Glutamatergic neuron (in vitro differentiated cells): ENCODE measurements at places on chromosomes 6 and 20.

GRCh38 chr6:40349901-40350746 is 237.0 kb downstream of the LRFN2 start:
- no peak for DNase-seq

GRCh38 chr20:48342822-48343513 is 484.8 kb downstream of the PREX1 start:
- no peak for DNase-seq

DNA sequence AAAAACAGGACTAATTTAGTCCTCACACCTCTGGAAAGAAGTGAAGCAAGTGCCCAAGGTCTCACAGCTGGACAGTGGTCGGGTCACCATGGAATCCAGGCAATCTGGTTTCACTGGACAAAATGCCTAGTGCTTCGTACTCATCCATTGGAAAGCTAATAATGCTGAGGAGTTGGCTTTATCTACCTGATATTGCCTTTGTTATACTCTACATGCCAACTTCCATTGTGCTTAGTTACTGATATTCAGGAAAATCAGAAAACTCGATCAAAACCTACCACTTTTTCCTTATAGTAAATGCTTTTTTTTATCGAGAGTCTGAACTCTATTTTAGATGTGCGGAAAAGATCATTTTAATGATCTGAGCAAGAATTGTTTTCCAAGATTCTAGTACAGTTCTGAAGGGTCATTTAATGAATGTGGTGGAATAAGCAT is 966 bp downstream of the CFAP206 start:
- DNase-seq = no peak

DNA sequence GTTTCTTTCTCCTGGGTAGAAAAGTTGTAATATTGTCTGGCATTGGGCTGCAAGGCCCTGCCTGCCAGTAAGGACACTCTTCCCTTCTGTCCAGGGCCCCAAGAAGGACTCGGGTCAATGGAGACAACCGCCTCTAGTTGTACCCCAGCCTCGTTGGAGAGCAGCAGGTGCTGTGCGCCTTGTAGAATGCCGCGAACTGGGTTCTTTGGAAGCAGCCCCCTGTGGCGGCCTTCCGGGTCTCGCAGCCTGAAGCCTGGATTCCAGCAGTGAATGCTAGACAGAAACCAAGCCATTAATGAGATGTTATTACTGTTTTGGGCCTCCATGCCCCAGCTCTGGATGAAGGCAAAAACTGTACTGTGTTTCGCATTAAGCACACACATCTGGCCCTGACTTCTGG is 37.0 kb downstream of the PLCG1 start:
- DNase-seq = no peak

- no peak for DNase-seq
These were observed 11.9 kb upstream of the NSFL1C start for GRCh38 chr20:1478566-1478965.

GRCh38 chr6:135983718-135984343 is 132.3 kb downstream of the PDE7B start:
- no peak for DNase-seq

DNA sequence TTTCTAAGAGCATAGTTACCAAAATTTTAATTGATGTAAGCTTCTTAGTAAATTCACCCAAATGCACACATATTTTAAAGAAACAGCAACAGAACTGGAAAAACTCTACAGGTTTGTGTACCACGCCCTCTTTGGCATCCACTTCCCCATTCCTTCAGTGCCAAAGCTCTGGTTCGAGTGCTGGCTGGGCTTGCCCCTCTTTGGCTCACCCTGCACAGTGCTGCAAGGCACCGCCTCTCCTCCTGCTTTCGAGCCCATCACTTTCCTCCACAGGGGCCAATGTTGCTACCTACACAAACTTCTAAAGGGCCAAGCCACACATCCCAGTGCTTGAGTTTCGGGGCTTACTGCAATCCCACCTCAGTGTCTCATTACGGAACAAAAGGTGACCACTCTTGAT is 9.6 kb downstream of the LRP11 start:
- no peak for DNase-seq

GRCh38 chr6:81838724-81839426 is 86.4 kb upstream of the TENT5A start:
- no peak for DNase-seq
